Osteocyte (in vitro differentiated cells): ENCODE measurements at places on chromosomes 2 and 18. TPM values are rescaled to one million over a fixed set of nuclear protein-coding genes. Genes with fewer than 3 reads are reported as not detected.

Gene MARCO
- total RNA-seq: not detected in 2 replicates

Gene TUBA3E
- not detected in 2 replicates for total RNA-seq

Gene AFF3
- total RNA-seq: 239 and 248 TPM in 2 replicates

Gene GREB1
- total RNA-seq: 0.54 and 0.55 TPM in 2 replicates

Gene SP140
- total RNA-seq: 0.65 and 1.0 TPM in 2 replicates

Gene SGO2
- 5.2 and 5.7 TPM in 2 replicates for total RNA-seq

Gene RGPD4
- total RNA-seq: 0.05 and 0.18 TPM in 2 replicates

Gene FTCDNL1
- 0.76 TPM in 1 of 2 replicates, not detected in the other for total RNA-seq

Gene NEU2
- total RNA-seq: not detected in 2 replicates
